ENCODE measurements at places on chromosomes 3 and 15.
A peak's percentile ranks its signal among the peaks of the same experiment; 100 is the strongest.

- no peak overlapping the region for H3K27ac ChIP-seq
- no peak for DNase-seq
- no peak overlapping the region for H3K4me3 ChIP-seq
- H3K4me1 ChIP-seq: no peaks in the 10 kb centered on the region
These were observed 57.1 kb upstream of the FXR1 start for GRCh38 chr3:180855364-180855763.

GRCh38 chr15:95131131-95131556, 899.8 kb downstream of the MCTP2 start:
- no peak overlapping the region for H3K4me3 ChIP-seq
- no peaks in the 10 kb centered on the region for H3K27me3 ChIP-seq
- H3K4me1 ChIP-seq: no peaks in the 10 kb centered on the region
- no peak overlapping the region for H3K27ac ChIP-seq
- no peaks in the 10 kb centered on the region for H3K36me3 ChIP-seq

DNA sequence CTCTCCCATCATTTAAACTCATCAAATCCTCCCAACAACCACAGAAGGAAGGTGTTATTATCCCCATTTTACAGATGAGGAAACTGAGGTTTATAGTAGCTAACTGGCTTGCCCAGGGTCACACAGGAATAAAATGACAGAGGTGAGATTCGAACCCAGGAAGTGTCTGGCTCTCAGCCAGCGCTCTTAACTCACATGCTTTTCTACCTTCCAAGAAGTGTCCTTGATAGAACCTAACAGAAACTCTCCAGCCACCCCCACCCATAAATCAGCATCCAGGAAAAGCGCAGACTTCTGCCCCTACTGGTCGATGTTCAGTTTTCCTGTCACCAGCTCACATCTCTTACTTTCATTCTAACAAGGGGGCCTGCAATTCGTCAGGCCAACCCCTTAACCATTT, 51.7 kb downstream of the SPATA12 start:
- no peaks in the 10 kb centered on the region for H3K36me3 ChIP-seq
- H3K4me1 ChIP-seq: peaks cover 6% of the 10 kb centered on the region
- no peak for DNase-seq
- no peak overlapping the region for H3K27ac ChIP-seq
- no peak overlapping the region for H3K4me3 ChIP-seq
- peaks cover 6% of the 10 kb centered on the region for H3K27me3 ChIP-seq

DNA sequence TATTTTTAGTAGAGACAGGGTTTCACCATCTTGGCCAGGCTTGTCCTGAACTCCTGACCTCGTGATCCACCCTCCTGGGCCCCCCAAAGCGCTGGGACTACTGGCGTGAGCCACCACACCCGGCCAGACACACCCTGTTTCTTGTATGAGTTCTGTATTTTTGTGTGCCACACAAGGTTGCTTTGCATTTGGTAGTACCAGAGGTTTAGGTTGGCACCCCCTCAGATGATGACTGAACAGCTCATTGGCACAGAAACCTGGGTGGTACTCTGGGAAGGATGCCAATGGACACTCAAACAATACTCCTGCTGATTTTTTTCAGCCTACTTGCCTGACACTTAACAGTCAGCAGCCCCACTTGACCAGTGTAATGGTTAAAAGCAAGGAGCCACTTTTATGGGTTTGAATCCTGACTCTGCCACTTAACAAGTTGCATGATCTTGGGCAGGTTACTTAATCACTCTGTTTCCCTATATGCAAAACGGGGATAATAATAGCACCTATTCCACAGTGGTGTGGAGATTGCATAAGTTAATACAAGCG, 39.2 kb upstream of the BCL2A1 start:
- H3K4me3 ChIP-seq: no peak overlapping the region
- no peak overlapping the region for H3K27ac ChIP-seq
- H3K27me3 ChIP-seq: no peaks in the 10 kb centered on the region
- DNase-seq: no peak
- peaks cover 3% of the 10 kb centered on the region for H3K36me3 ChIP-seq
- H3K4me1 ChIP-seq: peaks cover 19% of the 10 kb centered on the region

GRCh38 chr3:54773271-54773670, 154.6 kb downstream of the LRTM1 start:
- no peaks in the 10 kb centered on the region for H3K27me3 ChIP-seq
- DNase-seq: no peak
- no peaks in the 10 kb centered on the region for H3K36me3 ChIP-seq
- H3K27ac ChIP-seq: no peak overlapping the region

DNA sequence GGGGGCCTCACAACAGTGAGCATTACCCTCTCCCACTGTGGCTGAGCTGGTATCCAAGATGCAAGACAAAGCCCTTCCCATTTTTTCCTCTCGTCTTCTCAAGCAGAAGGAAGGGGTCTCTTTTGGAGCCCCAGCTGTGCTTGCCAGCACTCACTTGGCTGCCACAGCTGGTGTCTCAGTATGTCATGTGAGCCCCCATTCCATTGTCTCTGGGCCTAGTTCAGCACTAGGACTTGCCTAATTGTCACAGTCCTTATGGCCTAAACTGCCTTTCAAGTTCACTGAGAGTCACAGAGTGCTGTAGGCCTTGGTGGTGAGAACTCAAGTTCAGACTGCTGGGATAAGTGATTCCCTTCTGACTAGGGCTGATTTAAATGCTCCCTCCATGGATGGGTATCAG, 89.8 kb downstream of the ARHGEF26 start:
- no peaks in the 10 kb centered on the region for H3K4me1 ChIP-seq
- no peaks in the 10 kb centered on the region for H3K36me3 ChIP-seq
- H3K27me3 ChIP-seq: no peaks in the 10 kb centered on the region
- H3K27ac ChIP-seq: no peak overlapping the region
- no peak overlapping the region for H3K4me3 ChIP-seq

- H3K4me3 ChIP-seq: no peak overlapping the region
- no peaks in the 10 kb centered on the region for H3K36me3 ChIP-seq
- no peak overlapping the region for H3K27ac ChIP-seq
- H3K27me3 ChIP-seq: peaks cover 25% of the 10 kb centered on the region
- DNase-seq: no peak
- no peaks in the 10 kb centered on the region for H3K4me1 ChIP-seq
These were observed 43.6 kb upstream of the KLF13 start for GRCh38 chr15:31283043-31283442.

DNA sequence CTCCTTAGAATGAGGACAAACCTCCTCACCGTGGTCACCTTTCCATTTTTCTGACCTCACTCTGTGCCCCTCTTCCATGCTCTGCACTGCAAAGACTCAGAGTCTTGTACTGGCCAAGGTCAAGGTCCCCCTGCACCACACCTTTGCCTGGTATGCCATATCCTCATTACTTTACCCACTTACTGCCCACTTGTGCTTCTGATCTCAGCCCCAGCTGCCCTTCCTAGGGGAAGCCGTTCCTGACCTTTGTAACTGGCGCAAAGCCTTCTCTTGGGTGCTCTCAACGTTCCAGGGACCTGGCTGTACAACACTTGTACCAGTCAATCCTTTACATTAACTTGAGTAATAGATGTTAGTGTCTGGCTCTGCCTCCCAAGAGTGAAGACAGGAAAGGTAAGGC, 256.0 kb downstream of the SV2B start:
- no peak overlapping the region for H3K4me3 ChIP-seq
- H3K4me1 ChIP-seq: no peaks in the 10 kb centered on the region
- no peaks in the 10 kb centered on the region for H3K36me3 ChIP-seq
- no peak for DNase-seq
- no peak overlapping the region for H3K27ac ChIP-seq
- H3K27me3 ChIP-seq: peaks cover 4% of the 10 kb centered on the region

DNA sequence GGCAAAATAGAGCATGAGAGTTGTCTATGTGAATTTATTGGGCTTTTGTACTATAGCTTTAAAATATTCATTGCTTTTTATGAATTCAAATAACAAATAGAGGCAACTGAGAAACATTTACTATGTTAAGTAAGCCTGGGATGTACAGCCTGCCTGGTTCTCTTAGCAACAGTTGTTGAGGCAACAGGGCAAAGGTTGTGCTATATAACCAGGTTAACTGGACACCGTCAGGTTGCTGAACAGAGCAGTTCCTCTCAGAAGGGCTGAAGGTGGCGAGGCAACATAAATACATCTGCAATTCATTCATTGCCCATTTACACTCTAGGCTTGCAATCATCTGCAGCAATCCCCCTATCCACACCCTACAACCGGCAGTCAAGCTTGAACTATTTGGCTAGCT, 78.2 kb downstream of the GTF2E1 start:
- peaks cover 18% of the 10 kb centered on the region for H3K27me3 ChIP-seq
- DNase-seq: no peak
- H3K36me3 ChIP-seq: no peaks in the 10 kb centered on the region
- H3K27ac ChIP-seq: no peak overlapping the region
- no peak overlapping the region for H3K4me3 ChIP-seq

GRCh38 chr3:89584398-89584797, 477.0 kb downstream of the EPHA3 start:
- no peak overlapping the region for H3K27ac ChIP-seq
- no peak for DNase-seq
- H3K36me3 ChIP-seq: no peaks in the 10 kb centered on the region
- H3K4me3 ChIP-seq: no peak overlapping the region

DNA sequence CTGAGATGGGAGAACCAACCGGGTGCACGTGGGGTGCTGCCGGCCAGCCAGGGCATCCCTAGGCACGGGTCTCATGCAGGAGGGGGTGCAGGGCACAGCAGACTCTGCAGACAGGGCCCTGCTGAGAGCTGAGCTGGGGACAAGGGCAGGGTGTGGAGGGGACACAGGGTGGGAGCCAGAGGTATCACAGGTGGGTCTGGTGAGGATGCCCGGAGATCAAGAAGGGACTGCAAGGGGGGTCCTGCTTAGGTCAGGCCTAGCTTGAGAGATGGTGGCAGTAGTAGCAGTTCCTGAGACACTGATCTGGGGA, 39.5 kb upstream of the PRR23E start:
- no peaks in the 10 kb centered on the region for H3K27me3 ChIP-seq
- H3K27ac ChIP-seq: no peak overlapping the region
- no peaks in the 10 kb centered on the region for H3K36me3 ChIP-seq
- no peak for DNase-seq

DNA sequence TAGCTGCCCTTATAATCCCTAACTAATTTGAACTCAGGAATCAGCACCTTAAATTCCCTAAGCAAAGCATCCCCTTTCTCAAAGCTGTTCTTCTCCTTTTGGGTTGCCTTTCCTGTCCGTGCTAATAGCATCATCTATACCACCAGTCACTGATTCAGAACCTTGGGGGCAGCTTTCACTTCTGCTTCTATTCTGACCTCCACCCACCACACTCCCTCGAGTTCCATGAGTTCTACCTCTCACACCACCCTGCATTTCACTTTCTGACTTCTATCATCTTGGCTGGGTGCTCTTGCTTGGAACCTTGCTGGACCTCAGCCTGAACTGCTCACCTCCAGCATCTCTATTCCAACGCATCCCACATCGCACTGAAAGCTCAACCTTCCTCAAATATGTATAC, 55.4 kb upstream of the KCNMB2 start:
- H3K4me1 ChIP-seq: no peaks in the 10 kb centered on the region
- no peak overlapping the region for H3K27ac ChIP-seq
- H3K36me3 ChIP-seq: no peaks in the 10 kb centered on the region
- H3K27me3 ChIP-seq: peaks cover 2% of the 10 kb centered on the region

GRCh38 chr3:78734048-78734637, 1033.7 kb downstream of the ROBO1 start:
- no peak for DNase-seq
- no peaks in the 10 kb centered on the region for H3K4me1 ChIP-seq
- H3K27me3 ChIP-seq: no peaks in the 10 kb centered on the region
- no peaks in the 10 kb centered on the region for H3K36me3 ChIP-seq
- H3K4me3 ChIP-seq: no peak overlapping the region

DNA sequence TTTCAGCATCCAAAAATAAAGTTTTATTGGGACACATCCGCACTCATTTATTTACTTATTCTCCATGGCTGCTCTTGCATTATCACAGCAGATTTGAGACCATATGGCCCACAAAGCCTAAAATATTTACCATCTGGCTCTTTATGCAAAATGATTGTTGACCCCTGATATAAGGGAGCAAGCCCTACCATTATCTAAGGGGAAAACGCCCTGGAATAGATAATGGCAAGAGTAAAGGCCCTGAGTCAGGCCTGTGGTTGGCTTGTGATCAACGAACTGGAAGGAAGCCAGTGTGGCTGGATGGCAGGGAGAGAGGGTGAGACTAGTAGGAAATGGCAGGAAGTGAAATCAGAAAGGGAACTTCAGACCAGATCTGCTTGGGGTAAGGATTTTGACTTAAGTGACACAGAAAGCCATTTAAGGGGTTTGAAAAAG, 24.6 kb upstream of the DMXL2 start:
- H3K4me3 ChIP-seq: no peak overlapping the region
- H3K4me1 ChIP-seq: peaks cover 4% of the 10 kb centered on the region
- no peaks in the 10 kb centered on the region for H3K36me3 ChIP-seq
- no peak overlapping the region for H3K27ac ChIP-seq
- H3K27me3 ChIP-seq: peaks cover 15% of the 10 kb centered on the region

GRCh38 chr15:44775953-44776352, 39.6 kb downstream of the TRIM69 start:
- no peak for DNase-seq
- no peak overlapping the region for H3K4me3 ChIP-seq
- peaks cover 26% of the 10 kb centered on the region for H3K36me3 ChIP-seq
- H3K27ac ChIP-seq: no peak overlapping the region
- peaks cover 2% of the 10 kb centered on the region for H3K27me3 ChIP-seq

- peaks cover 51% of the 10 kb centered on the region for H3K4me1 ChIP-seq
- peak within 1 kb of the TSS; percentile 73 for H3K27ac ChIP-seq
- no peaks in the 10 kb centered on the region for H3K27me3 ChIP-seq
- peak within 1 kb of the TSS; percentile 92 for H3K4me3 ChIP-seq
These were observed at the start of gene LRRFIP2 for GRCh38 chr3:37174532-37175126. Gene LRRFIP2, minus strand, starts transcription at chr3:37174582. Its CDS starts 25,599 bp downstream, at chr3:37148983.

GRCh38 chr15:78054518-78054917, 23.0 kb downstream of the TBC1D2B start:
- peaks cover 95% of the 10 kb centered on the region for H3K4me1 ChIP-seq
- peaks cover 60% of the 10 kb centered on the region for H3K36me3 ChIP-seq
- H3K27ac ChIP-seq: no peak overlapping the region
- DNase-seq: no peak
- H3K27me3 ChIP-seq: no peaks in the 10 kb centered on the region

GRCh38 chr3:74897006-74897405, 282.5 kb upstream of the CNTN3 start:
- no peaks in the 10 kb centered on the region for H3K4me1 ChIP-seq
- H3K27me3 ChIP-seq: no peaks in the 10 kb centered on the region
- H3K36me3 ChIP-seq: no peaks in the 10 kb centered on the region
- DNase-seq: no peak
- H3K4me3 ChIP-seq: no peak overlapping the region

DNA sequence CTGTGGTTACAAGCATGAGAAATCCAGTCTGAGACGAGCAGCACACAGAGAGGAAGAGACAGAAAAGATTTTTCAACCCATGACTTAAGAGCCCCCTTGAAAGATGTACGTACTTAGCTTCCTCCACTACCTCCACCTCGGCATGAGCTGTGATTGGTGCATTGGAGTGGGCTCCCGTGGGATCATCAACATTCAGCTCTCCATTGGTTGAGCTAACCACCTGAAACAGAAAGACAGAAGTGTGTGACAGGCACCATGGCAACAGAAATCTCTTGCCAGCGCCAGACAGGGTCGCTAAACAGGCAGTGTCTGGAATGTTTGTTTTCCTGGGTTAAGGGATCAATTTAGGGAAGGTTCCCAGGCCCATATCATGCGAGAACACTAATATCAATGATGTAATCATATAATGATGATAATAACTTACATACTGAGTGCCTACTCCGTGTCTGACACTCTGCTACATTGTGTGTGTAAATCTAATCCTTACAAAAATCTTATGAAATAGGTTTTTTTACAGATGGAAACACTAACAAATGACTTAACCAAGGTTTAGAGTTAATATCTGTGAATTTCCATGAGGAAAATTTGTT, 17.5 kb upstream of the PPIB start:
- peaks cover 7% of the 10 kb centered on the region for H3K4me1 ChIP-seq
- no peaks in the 10 kb centered on the region for H3K27me3 ChIP-seq
- H3K27ac ChIP-seq: no peak overlapping the region
- peaks cover 32% of the 10 kb centered on the region for H3K36me3 ChIP-seq
- DNase-seq: no peak
- no peak overlapping the region for H3K4me3 ChIP-seq
